Skeletal muscle tissue (tissue), 5 donors: ENCODE measurements at places on chromosomes 3 and 15. TPM values are rescaled to one million over a fixed set of nuclear protein-coding genes. Genes with fewer than 3 reads are reported as not detected.

Gene SLC2A2
- total RNA-seq, result not detected

Gene EFCAB12
- not detected for total RNA-seq

Gene SERPINI2
- not detected for total RNA-seq

Gene CMTM8
- not detected for total RNA-seq

Gene CD86
- 3.7 TPM for total RNA-seq

Gene RABL3
- total RNA-seq, result 5.7 TPM

Gene SLC27A2
- total RNA-seq, result under 0.01 TPM

Gene TEX55
- total RNA-seq, result not detected

Gene SYNM
- total RNA-seq, result 53.2 TPM

Gene OR5K2
- not detected for total RNA-seq

Gene CCDC54
- not detected for total RNA-seq

Gene CCDC39
- total RNA-seq, result not detected

Gene NRG4
- total RNA-seq, result not detected

Gene OR4F15
- not detected for total RNA-seq

Gene ALDH1A3
- total RNA-seq, result 15.7 TPM

Gene DUOXA2
- not detected for total RNA-seq

Gene SHC4
- 2.1 TPM for total RNA-seq

Gene SSUH2
- 0.52 TPM for total RNA-seq

Gene FANCD2
- 11.5 TPM for total RNA-seq

Gene GALNT15
- total RNA-seq, result 3.7 TPM

Gene LYZL4
- not detected for total RNA-seq

Gene TM4SF4
- not detected for total RNA-seq

Gene MYEF2
- total RNA-seq, result 3.7 TPM

Gene FBXW12
- 0.52 TPM for total RNA-seq

Gene ADAMTS9
- total RNA-seq, result 106 TPM

Gene CATSPER2
- 3.1 TPM for total RNA-seq

Gene NEK10
- total RNA-seq, result 15.1 TPM

Gene NMNAT3
- 4.2 TPM for total RNA-seq

Gene VWA5B2
- total RNA-seq, result not detected

Gene ITIH1
- total RNA-seq, result under 0.01 TPM

Gene USP19
- total RNA-seq, result 37.1 TPM

Gene C2CD4A
- total RNA-seq, result not detected

Gene CALML4
- total RNA-seq, result 2.6 TPM

Gene CAMKV
- total RNA-seq, result not detected

Gene C3orf22
- under 0.01 TPM for total RNA-seq

Gene FBXO40
- total RNA-seq, result 4.2 TPM

Gene CD200R1
- 5.7 TPM for total RNA-seq

Gene ALS2CL
- 5.2 TPM for total RNA-seq

Gene FGF12
- 2.1 TPM for total RNA-seq

Gene BLOC1S6
- total RNA-seq, result 30.8 TPM

Gene ZWILCH
- 14.1 TPM for total RNA-seq

Gene CCDC80
- 25.6 TPM for total RNA-seq

Gene DTX3L
- 9.9 TPM for total RNA-seq

Gene SHISA5
- 32.4 TPM for total RNA-seq

Gene GP9
- not detected for total RNA-seq

Gene MAGI1
- 23.5 TPM for total RNA-seq

Gene MEX3B
- 11.0 TPM for total RNA-seq

Gene GNB4
- total RNA-seq, result 60.5 TPM

Gene ZNF774
- total RNA-seq, result 2.1 TPM

Gene POLQ
- 5.7 TPM for total RNA-seq

Gene HYAL1
- total RNA-seq, result 2.6 TPM

Gene ALCAM
- 7.8 TPM for total RNA-seq

Gene ANKRD34C
- not detected for total RNA-seq
